ENCODE measurements at places on chromosomes 6 and 20. TPM values are rescaled to one million over a fixed set of nuclear protein-coding genes. Genes with fewer than 3 reads are reported as not detected.

The CBLN4 gene
- total RNA-seq = not detected

The TMEM74B gene
- total RNA-seq = 4.3 TPM

DNA sequence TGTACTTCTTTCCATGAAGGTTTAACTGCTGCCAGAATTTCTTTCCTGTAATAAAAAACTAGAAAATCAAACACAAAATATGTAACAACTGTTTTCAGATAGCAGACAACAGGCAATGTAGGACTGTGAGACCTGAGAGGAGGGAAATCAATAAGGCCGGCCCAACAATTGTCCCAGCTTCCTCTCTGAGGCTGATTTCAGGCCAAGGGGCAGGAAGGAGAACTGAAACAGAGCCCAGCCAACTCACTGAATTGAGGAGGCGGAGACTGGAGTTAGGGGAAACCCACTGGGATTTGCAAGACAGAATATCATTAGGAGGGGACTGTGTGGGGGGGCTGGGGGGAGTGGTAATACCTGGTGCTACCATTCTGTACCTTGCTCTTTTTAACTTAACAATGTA, 42.2 kb downstream of the FLRT3 start:
- no peaks in the 10 kb centered on the region for H3K27me3 ChIP-seq
- DNase-seq = no peak
- H3K36me3 ChIP-seq = no peaks in the 10 kb centered on the region
- no peak overlapping the region for H3K4me3 ChIP-seq
- no peak overlapping the region for H3K27ac ChIP-seq

DNA sequence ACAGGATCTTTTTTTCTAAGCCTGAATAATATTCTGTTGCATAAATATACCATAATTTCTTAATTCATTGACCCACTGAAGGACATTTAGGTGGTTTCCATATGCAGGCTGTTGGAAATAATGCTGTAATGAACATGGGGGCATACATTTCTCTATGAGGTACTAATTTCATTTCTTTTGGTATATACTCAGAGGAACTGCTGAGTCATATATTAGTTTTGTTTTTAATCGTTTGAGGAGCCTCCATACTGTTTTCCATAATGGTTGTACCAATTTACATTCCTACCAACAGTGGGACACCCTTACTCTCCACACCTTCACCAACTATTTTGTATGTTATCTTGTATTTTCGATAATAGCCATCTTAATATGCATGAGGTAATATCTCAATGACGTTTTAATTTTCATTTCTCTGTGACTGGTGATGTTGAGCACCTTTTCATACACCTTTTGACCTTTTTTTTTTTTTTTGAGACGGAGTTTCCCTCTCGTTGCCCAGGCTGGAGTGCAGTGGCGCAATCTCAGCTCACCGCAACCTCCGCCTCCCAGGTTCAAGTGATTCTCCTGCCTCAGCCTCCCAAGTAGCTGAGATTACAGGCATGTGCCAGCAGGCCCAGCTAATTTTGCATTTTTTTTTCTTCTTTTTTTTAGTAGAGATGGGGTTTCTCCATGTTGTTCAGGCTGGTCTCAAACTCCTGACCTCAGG, 187.4 kb downstream of the RNGTT start:
- H3K4me3 ChIP-seq = no peak overlapping the region
- no peaks in the 10 kb centered on the region for H3K4me1 ChIP-seq
- DNase-seq = no peak
- no peaks in the 10 kb centered on the region for H3K27me3 ChIP-seq
- no peak overlapping the region for H3K27ac ChIP-seq
- H3K36me3 ChIP-seq = no peaks in the 10 kb centered on the region

DNA sequence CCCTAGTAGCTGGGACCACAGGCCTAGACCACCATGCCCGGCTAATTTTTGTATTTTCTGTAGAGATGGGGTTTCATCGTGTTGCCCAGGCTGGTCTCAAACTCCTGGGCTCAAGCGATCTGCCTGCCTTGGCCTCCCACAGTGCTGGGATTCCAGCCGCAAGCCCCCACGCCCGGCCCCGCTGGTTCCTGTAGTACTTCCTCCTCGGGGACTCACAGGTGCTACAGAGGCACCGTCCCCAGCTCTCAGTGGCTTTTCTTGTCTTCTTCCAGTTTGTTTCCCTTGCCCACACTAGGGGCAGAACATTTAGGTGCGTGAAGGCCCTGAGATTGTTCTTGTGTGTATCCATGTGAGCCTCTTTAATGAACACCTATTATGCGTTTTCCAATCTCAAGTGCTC, 773 bp upstream of the ZBP1 start:
- H3K27me3 ChIP-seq = no peaks in the 10 kb centered on the region
- H3K36me3 ChIP-seq = no peaks in the 10 kb centered on the region
- H3K4me1 ChIP-seq = no peaks in the 10 kb centered on the region
- H3K27ac ChIP-seq = no peak overlapping the region

DNA sequence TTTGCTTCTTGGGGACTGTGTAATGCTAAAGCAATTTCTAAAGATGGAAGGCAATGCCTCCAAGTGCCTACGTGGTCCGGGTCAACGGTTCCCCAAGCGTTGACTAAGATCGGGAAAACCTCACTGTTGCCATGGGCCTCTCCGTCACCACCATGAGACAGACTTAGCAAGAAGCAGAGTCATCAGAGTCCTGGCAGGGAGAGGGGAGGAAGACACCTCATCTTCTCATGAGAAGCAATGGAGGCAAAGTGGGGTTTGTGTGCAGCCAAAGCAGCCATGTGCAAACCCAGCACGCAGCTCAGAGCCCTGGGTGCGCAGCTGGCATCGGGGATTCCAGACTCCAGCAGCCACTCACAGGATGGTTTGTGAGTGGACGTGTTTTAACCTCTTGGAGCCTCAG, 111.4 kb downstream of the SYNDIG1 start:
- no peak for DNase-seq
- no peaks in the 10 kb centered on the region for H3K27me3 ChIP-seq
- H3K4me3 ChIP-seq = no peak overlapping the region
- H3K4me1 ChIP-seq = no peaks in the 10 kb centered on the region
- H3K27ac ChIP-seq = no peak overlapping the region

The BIRC7 gene
- 1.2 TPM for total RNA-seq

The FGD2 gene
- 18.6 TPM for total RNA-seq

GRCh38 chr20:6152777-6153176, 29.9 kb upstream of the FERMT1 start:
- no peak overlapping the region for H3K4me3 ChIP-seq
- no peak overlapping the region for H3K27ac ChIP-seq
- no peak for DNase-seq

DNA sequence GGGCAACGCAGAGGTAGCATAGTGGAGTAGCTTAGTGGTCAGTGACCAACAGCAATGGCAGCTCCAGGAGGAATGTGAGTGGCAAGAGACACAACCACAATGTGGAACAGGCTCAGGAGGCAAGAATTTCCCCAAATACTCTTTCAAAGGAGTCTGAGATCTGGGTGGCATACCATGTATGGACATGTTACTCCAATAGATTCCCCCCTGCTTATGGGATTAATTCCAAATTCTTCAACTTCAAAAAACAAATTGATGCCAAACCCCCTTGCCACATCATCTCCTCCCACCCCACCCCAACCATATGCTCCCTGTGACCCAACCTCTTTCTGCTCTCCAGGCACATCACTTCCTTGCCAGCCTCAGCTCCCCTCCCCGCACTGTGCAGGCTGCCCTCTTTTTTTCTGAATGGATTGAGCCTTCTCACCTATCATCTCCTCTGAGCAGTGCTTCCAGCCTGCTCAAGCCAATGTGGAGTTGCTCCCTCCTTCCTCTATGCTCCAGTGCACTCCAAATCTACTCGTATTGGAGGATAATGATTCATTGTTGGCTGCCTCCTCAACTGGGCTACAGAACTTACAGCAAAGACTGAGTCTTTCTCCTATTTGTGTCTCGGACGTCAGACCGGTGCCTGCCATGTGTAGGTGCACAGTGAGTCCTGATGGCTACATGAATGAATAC, 93.0 kb upstream of the CEP85L start:
- DNase-seq = no peak
- no peak overlapping the region for H3K4me3 ChIP-seq

DNA sequence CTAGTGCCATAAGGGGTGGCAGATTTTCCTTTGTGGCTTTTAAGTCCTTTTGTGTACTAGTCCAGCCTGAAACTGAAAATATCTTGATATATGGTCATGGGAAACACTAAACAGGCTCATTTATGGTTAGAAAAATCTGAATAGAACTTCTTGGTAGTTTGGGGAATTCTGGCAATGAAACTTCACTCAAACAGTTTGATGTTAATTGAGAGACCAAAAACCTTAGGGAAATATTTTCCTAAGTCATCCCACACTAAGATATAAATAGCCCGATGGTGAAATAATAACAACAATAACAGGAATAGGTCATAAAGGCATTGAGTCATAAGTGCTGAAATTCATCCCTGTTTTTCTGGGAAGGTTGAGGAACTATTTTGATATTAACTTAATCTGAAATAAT, 146.2 kb upstream of the SMLR1 start:
- H3K27ac ChIP-seq = peak overlapping the region; percentile 52
- no peak overlapping the region for H3K4me3 ChIP-seq
- no peaks in the 10 kb centered on the region for H3K36me3 ChIP-seq
- no peaks in the 10 kb centered on the region for H3K27me3 ChIP-seq
- no peaks in the 10 kb centered on the region for H3K4me1 ChIP-seq

GRCh38 chr6:157272866-157273755, 50.2 kb downstream of the TMEM242 start:
- DNase-seq = no peak
- no peaks in the 10 kb centered on the region for H3K27me3 ChIP-seq
- H3K4me1 ChIP-seq = no peaks in the 10 kb centered on the region
- peak overlapping the region; percentile 86 for H3K27ac ChIP-seq

GRCh38 chr6:57265755-57266221, 43.7 kb upstream of the RAB23 start:
- no peaks in the 10 kb centered on the region for H3K4me1 ChIP-seq
- no peak overlapping the region for H3K4me3 ChIP-seq
- no peak overlapping the region for H3K27ac ChIP-seq
- H3K36me3 ChIP-seq = no peaks in the 10 kb centered on the region
- no peaks in the 10 kb centered on the region for H3K27me3 ChIP-seq
- DNase-seq = no peak

The GPX5 gene
- not detected for total RNA-seq

DNA sequence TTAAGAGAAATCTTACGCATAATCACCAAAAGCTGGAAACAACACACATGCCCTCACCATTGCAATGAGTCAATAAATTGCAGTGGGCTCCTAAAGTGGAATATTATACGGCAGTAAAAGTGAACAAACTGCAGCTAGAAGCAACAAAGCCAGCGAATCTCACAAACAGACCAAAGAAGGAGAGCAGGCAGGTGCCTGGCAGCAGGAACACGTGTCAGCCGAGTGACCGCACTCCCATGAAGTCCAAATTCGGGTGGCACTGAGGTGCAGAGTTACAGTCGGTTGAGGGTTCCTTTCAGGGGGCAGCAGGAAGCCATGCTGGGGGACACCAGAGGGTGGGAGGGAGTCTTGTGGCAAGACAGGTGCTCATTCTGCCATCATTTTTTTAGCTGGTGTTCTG, 313.1 kb downstream of the TAF4 start:
- H3K27ac ChIP-seq = no peak overlapping the region
- H3K4me3 ChIP-seq = no peak overlapping the region
- no peaks in the 10 kb centered on the region for H3K27me3 ChIP-seq
- no peaks in the 10 kb centered on the region for H3K4me1 ChIP-seq

- no peaks in the 10 kb centered on the region for H3K36me3 ChIP-seq
- no peak overlapping the region for H3K4me3 ChIP-seq
- H3K4me1 ChIP-seq = peaks cover 10% of the 10 kb centered on the region
- H3K27ac ChIP-seq = peak overlapping the region; percentile 36
Measured at GRCh38 chr6:158030380-158031300, 49.0 kb downstream of the SYNJ2 start.

DNA sequence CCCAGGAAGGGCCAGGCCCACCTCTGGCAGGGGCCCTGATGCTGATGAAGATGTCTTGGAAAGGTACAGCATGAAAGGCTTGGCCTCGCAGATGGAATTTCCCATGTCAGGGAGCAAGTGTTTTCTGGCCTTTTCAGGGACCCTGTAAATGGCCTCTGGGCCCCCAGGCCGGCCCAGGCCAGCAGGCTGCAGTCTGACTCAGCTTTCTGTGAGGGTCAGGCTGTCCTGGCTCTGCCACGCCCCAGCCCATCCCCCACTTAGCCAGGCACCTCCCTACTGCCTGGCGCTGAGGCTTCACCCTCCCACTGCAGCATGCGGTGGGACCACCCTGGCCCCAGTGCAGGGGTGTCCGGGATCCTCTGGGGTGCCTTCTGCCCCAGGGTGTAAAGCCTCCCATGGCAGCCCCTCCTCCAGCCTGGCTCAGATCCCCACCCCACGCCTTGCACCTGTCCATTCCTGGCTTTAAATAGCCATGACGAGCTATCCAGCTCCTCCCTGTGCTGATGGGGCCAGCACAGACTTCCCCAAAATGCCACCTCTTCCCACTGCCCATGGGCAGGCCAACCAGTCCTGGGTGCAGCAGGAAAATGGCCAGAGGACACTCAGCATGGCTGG, 35.6 kb upstream of the GATA5 start:
- no peak for DNase-seq
- H3K4me1 ChIP-seq = no peaks in the 10 kb centered on the region
- H3K4me3 ChIP-seq = no peak overlapping the region

DNA sequence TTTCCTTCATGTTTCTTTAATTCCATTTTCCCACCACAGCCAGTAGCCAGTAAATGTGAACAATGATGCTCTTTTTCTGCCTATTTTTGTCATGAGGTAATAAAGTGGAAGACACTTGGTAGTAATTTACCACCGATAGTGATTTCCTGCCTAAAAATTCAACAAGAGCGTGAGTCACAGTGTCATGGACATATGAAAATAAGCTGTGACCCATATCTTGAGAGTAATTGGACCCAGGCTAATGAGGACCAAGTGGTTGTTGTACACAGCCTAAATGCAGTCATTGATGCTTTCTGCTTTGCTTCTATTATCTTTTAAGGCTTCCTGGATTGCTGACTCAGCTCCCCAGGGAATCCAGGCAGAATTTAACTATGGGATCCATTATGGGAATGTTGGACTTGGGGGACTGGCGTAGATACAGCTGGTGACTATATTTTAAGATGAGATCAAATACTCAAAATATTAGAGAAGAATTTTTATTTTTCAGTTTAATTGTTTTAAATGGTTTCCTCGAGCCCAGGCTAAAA, 265.9 kb upstream of the FERMT1 start:
- no peaks in the 10 kb centered on the region for H3K27me3 ChIP-seq
- no peak for DNase-seq
- no peaks in the 10 kb centered on the region for H3K36me3 ChIP-seq

The ISM1 gene
- 13.0 TPM for total RNA-seq

GRCh38 chr6:12818324-12818723, 101.8 kb downstream of the PHACTR1 start:
- H3K4me1 ChIP-seq = no peaks in the 10 kb centered on the region
- H3K36me3 ChIP-seq = no peaks in the 10 kb centered on the region
- no peak for DNase-seq
- no peak overlapping the region for H3K4me3 ChIP-seq

All from breast epithelium (tissue), 4 donors.